Stimulated activated CD8-positive, alpha-beta memory T cell treated with anti-CD3 and anti-CD28 coated beads, Interleukin-4, amount 100 ng/mL, for 1 hour (primary cell): ENCODE measurements at places on chromosomes 7 and 10.

DNA sequence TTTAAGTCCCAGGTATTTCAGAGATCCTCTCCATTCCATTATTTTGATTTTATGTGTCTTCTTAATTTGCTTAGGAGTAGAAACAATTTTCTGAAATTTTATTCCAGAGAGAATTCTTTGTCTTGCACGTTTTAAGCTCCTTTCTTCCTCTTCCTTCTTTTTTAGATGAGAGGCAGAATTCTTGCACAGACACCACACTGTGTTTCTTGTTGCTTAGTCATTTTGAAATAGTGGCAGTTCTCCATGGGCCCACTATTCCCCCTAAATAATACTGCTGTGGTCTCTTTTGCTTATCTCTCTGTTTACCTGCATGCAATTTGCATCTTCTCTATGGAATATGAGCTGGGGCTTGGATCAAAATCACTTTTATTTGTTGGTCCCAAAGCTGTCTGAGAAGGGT lies 54.3 kb upstream of the WAC start:
- DNase-seq = no peak

GRCh38 chr10:112927980-112928379 lies 22.1 kb upstream of the TCF7L2 start:
- DNase-seq = no peak

DNA sequence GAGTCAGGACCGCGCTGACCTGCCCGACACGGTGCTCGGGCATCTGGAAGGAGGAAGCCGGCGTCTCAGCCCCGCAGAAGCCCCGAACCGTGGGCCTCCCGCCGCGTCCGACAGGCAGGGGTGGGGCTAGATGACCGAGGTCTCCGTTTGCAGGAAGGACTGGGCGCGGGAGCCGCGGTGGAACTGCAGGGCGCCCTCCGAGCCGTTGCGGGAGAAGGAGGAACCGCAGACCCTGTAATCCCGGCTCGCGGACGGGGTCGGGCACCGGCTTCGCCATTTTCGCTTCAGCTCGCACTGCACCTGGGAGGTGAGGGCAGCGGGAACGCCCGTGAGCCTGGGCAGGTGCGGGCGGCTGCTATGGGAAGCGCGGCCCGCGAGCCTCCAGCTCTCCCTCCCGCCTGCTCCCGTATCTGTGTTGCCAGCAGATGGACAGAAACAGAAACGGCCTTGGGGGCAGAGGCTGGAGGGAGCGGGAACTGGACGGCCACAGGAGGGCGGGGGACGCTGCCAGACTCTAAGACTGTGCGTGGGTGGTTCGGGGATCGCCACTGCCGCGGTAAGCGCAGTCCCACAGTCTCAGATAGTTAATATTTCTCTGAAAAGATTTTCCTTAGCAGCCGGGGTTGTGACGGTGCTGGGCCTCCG lies 114.1 kb downstream of the VIPR2 start:
- DNase-seq = no peak

DNA sequence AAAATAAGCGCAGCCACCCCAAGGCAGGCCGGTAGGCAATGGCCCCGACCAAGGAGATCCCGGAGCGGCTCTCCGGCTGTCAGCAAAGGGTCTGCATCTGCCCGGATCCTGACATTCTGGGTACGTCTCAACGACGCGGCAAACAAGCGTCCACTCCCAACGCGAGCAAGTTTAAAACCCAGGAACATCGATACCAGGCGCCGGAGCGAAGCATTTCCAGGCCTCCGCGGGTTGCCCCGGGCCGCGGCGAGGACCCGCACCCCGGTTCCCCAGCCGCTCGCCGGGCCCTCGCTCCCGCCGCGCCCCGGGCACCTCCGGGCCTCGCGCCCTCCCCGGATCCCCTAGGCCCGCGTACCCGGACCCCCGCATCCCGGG lies 453 bp downstream of the URGCP start:
- no peak for DNase-seq

DNA sequence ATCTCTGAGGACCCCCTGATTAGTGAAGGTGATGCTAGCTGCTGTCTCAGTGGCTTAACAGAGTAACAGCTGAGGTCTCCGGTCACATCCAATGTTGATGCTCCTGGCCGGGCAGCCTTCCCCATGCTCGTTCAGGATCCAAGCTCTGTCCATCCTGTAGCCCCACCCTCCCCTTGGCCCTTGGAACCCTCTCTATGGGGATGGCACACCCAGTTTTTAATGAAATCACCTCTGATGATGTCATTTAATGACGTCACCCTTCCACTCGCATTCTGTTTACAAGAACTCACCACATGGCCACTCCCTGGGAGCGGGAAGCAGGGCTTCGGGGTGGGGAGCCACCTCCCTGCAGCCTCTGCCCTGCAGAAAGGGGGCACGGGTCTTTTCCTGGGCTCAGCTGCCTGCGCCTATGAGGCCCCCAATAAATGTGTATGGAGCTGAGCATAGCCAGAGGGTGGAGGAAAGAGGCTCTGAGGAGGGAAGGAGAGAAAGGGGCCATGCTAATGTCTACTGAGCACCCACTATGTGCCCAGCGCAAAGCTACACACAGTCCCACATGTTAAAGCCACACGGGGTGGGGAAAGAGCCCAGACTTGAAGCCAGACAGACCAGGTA lies 95.5 kb downstream of the OAT start:
- no peak for DNase-seq

DNA sequence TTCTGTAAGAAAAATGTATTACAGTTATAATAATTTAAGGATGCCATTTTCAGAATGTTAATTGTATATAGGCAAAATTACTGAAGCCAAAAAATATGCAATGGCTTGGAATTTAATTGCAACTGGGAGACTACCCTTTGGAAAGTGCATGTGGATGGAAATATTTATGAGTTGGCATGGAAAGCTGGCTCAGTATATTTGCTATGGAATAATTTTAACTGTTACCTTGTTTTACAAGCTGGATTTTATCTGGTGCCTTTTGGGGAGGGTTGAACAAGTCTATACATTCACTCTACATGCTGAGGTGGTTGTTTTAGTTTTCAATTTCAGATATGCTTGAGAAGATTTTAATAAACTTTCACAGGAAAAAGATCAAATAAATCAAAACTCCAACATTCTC lies 80.9 kb upstream of the ABCB5 start:
- DNase-seq = no peak

GRCh38 chr7:108135446-108136190 lies 5.5 kb upstream of the LAMB4 start:
- DNase-seq = no peak

GRCh38 chr10:6956562-6956961 lies 376.5 kb upstream of the PRKCQ start:
- DNase-seq = no peak

GRCh38 chr10:33223326-33224000 lies 111.0 kb downstream of the NRP1 start:
- DNase-seq = no peak

- no peak for DNase-seq
Measured at GRCh38 chr7:5681979-5682546, 99.4 kb downstream of the RNF216 start.

DNA sequence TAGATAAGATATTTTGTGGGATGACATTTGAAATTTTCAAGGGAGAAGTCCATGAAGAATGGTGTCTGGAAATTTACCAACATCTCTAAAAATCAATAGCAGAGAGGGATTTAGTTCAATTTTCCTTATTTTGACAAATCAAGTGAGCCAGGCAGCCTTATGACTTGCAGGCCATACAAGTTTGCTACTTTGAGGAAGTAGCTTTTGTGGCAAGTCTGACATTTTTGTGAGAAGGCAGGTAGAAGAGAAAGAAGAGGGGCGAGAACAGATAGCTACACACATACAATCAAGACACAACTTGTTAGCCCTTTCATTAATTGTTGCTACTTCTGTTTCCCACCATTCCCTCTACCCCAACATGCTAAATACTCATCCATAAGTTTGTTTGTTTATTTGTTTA lies 74.5 kb upstream of the OIT3 start:
- no peak for DNase-seq

DNA sequence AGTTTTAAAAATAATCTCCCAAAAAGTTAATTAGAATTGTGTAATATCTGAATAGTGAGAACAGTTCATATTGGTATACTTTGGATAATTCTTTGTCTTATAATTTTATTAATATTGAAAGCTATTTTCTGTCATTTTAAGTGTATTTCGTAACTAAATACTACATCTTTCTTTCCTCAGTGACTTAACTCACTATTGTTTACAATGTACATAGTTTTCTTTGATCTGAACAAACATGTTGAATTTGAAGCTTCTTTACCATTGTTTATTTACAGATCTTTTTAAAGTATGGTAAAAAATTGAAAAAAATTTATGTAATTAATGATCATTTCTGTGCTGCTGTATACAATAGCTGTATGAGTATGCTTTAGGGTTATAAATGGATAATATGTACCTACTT lies 5.1 kb downstream of the PDCD4 start:
- no peak for DNase-seq

GRCh38 chr7:4175346-4175973 lies 506.6 kb upstream of the FOXK1 start:
- DNase-seq = no peak

DNA sequence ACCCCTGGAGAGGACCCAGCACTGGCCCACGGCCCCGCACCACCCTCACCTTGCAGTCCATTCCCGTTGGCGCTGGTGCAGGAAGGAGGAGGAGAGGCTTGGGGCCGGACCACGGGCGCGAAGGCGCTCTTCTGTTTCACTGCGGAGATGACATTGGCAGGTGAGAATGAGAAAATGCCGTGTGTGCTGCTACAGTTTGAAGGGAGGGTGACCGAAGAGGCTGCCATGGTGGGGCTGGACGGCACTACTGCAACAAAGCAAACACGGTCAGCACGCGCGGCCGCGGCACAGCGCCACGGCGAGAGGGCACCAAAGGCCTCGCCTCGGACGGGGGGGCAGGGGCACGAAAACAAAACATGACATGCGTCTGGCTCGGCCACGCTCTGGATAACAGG lies 123.9 kb downstream of the EBF3 start:
- no peak for DNase-seq
